ENCODE measurements at places on chromosomes 12 and 14.

GRCh38 chr12:70154087-70154638, 89.1 kb upstream of the CNOT2 start:
- no peak for DNase-seq

DNA sequence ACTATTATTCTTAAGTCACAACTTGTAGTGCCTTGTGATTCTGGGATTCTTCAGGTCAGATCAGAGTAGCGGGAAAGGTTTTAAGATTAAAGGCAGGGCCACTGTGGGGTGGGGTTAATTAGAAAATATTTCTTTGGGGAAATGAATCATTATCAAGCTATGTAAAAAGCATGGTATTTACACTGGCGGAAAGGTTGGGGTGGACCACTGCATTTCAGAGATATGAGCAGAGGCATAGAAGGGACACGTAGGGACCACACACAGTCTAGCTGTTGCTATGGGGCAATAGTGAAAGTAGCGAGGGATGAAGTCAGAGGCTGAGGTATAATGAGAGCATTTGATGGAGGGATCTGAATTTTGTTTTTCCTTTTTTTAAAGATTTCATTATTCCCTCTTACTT, 31.7 kb upstream of the KCNH3 start:
- DNase-seq, result no peak

- no peak for DNase-seq
Observed at GRCh38 chr14:92892589-92892988, 30.4 kb upstream of the CHGA start.

DNA sequence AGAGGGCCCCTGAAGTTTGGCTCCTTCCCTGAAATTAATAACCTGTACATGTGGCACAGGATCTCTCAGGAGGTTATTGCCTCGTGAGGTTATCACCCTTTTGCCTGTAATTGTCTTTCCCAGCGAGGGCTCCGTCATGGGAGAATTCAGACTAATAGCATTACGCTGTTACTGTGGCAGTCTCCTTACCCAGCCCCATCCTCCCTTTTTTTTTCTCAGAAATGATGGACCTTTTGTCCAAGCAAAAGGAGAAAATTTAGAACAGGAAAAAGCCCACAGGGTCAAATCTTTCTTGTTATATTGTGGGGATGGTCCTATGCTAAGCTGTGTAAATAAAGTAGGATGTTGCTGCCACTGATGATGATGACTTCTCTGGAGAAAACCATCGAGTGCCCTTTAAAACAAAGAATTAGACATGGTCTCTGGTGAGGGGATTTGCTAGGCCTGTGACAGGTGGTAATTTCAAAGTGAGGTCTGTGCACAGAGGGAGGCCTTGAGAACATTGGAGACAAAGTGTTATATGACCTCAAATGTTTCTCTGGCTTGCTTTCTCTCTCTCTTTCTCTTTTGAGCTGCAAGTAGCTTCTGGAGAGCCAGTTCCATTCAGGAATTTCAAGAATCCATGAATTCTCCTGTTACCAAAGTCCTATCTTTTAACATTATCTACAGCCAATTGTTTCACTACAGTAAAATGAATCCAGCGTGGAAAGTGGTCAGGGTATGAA, 357.2 kb downstream of the BMP4 start:
- no peak for DNase-seq

- DNase-seq, result no peak
Observed at GRCh38 chr14:91737619-91738018, 5.7 kb upstream of the CATSPERB start.

- DNase-seq, result no peak
Observed at GRCh38 chr12:14767617-14768016, 35.7 kb downstream of the WBP11 start.

- DNase-seq, result no peak
Observed at GRCh38 chr14:77241955-77242354, 29.1 kb downstream of the NGB start.

DNA sequence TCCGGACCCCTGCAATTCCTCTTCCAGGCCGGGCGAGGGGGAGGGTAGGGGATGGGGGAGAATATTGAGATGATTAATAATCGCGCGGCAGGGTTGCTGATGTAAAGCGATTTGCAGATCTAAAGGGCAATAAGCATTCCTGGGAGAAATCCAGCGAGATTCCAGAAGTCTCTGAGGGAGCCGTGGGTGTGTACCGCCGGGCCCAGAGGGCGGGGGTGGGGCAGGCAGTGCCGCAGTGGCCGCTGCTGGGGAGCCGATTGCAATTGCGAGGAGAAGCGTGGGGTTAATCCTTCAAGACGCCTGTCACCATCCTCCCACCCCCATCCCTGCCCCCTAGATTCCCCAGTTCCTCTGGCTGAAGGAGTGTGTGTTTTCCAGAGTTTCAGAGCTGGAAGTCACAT, 16.4 kb downstream of the FOS start:
- DNase-seq, result no peak

DNA sequence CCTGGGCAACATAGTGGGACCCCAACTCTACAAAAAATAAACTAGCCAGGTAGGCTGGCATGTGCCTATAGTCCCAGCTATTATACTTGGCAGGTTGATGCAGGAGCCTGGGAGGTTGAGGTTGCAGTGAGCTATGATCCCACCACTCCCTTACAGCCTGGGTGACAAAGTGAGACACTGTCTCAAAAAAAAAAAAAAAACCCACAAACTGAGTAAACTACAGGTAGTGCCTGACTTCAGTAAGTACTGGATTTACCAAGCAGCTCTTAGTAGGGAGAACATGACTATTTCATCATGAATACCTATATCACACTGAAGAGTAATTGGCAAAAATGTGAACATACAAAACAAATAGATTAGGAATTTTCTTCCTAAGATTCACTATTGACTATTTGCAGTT, 32.4 kb upstream of the AP4S1 start:
- no peak for DNase-seq

- no peak for DNase-seq
Observed at GRCh38 chr14:105866841-105867321, 340.5 kb downstream of the TMEM121 start.

DNA sequence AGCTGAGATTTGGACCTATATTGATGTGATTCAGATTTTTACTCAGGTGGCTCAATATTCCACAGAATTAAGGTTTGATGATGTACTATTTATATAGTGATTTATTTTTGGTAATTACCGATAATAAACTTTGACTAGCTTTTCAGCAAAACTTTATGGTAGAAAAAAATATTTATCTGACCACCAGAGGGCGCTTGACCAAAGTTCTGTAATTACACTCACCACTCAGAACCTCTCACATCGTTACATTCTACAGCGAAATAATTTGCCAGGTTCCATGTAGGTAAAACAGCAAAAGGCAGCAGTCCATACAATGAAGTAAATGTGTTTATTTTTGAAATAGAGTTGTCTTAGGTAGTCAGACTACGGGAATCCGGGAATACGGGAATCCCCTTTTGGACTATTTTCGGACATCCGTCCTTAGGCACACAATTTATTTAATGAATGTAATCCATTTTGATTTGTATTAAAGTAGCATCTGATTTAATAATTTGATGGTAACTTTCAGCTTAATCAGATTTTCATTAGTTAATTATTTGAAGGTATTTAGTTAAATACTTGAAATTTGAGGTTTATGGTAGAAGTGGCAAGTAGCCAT, 143.0 kb upstream of the DDHD1 start:
- DNase-seq, result no peak

GRCh38 chr14:91368776-91369416, 48.7 kb downstream of the CCDC88C start:
- no peak for DNase-seq

DNA sequence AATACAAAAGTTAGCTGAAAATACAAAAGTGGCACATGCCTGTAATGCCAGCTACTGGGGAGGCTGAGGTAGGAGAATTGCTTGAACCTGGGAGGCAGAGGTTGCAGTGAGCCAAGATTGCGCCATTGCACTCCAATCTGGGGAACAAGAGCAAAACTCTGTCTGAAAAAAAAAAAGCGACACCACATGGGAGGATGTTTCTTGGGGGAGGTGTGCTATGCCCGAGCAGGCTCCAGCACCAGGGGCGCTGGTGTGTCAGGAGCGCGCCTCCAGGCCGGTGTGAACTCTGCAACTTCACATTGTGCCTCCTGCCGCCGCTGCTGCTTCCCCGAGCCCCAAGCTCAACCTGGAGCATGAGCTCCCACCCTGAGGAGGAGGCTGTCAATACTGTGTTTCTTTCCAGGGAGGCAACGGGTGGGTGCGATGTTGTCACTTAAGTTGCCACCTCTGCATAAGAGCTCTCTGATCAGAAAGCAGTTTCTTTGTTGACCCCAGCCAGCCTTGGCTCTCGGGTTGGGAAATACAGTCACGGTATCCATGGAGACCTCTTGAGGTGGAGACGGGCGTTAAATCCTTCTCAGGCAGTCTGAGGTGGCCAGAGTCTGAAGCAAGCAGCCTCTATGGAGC, 18.9 kb downstream of the DEGS2 start:
- no peak for DNase-seq

GRCh38 chr12:3740480-3741231, 12.3 kb downstream of the CRACR2A start:
- DNase-seq, result no peak

GRCh38 chr12:7916936-7917335, 19.1 kb downstream of the SLC2A3 start:
- DNase-seq, result no peak

DNA sequence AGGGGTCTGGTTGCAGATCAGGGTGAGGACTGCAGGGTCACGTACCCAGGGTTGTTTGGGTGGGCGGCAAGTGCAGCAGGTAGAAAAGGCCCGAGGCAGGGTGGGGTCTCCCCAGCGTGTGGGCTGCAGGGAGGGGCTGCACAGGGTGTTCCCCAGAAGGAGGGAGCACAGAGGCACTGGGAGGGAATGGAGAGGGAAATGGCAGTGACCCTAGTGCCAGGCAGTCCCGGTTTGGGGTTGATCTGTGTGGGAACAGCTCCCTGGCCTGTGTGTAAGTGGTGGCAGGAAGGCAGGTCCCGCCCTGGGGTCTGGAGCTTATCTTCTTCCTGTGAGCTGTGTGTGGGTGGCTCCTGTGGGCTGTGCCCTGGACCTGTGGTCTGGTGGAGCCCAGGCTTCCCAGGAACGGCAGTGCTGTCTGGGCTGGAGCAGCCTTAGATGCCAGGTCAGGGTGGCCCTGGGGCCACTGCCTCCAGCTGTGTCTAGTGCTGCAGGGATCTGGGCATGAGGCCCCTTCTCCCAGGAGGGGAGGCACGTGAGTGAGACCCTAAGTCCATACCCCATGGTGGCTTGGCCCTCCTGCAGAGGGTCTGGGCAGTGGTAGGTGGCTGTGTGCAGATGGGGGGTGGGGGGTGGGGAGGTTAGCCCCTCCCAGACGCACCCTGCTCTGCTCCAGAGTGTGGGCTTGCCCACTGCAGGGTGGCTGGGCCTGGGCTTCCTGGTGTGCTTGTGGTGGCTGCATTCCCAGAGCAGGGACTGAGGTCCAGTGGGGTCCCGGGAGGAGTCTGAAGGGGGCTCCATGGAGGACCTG, 363.5 kb downstream of the TMEM121 start:
- DNase-seq, result no peak

- DNase-seq, result no peak
Observed at GRCh38 chr12:76030341-76031080, 1.1 kb downstream of the PHLDA1 start.

GRCh38 chr14:33350366-33350990, 411.8 kb downstream of the NPAS3 start:
- DNase-seq, result no peak

DNA sequence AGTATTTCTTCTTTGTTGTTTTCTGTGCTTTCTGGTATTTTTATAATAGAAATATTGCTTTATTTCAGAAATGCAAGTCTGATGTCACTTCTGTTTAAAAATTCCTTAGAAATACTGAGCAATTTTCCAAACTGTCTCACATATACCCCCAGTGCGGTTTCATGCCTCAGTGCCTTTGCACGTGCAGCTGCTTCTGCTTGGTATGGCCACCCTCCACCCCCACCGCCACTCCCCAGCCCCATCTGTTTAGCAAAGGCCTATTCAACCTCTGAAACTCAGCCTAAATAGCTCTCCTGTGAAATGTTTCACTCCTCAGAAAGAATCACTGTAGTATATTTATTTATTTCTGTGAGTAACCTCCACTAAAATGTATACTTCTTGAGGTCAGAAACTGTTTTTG, 52.3 kb downstream of the PPM1H start:
- no peak for DNase-seq

DNA sequence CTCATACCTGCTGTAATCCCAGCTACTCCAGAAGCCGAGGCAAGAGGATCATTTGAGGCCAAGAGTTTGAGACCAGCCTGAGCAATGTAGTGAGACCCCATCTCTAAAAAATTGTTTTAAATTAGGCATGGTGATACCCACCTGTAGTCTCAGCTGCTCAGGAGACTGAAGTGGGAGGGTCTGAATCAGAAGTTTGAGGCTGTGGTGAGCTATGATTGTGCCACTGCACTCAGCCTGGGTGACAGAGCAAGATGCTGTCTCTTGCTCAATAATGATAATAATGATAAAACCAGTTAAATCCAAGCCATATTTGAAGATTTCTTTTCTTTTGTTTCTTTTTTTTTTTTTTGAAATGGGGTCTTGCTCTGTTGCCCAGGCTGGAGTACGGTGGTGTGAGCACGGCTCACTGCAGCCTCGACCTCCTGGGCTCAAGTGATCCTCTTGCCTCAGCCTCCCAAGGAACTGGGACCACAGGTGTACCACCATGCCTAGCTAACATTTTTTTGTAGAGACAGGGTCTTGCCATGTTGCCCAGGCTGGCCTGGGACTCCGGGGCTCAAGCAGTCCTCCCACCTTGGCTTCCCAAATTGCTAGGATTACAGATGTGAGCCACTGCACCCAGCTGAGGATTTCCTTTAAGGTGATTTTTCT, 12.8 kb downstream of the PSMA6 start:
- DNase-seq, result no peak

DNA sequence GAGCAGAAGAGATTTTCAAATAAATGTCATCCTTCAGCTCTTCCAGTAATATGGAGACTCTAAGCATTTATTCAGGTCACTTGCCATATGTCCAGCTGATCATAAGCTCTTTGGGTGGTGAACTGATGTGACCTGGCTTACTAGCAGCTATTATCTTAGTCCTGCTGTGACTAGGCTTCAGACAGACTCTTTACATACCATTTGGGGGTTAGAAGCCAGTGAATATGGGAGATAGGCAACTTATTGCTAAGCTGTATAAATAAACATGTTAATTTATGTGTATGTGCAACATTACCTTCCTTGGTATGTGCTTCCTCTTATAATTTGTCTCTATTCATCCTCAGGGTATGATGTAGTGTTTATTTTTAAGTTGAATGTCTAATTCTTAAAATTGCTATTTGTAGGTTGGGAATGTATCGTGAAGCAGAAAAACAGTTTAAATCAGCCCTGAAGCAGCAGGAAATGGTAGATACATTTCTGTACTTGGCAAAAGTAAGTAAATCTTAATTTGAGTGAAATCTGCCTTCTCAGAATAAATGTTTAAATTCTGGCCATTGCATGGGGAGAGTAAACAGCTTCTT, 32.4 kb downstream of the TTC8 start:
- DNase-seq, result no peak

GRCh38 chr12:49955899-49956662, 5.5 kb downstream of the AQP2 start:
- no peak for DNase-seq

DNA sequence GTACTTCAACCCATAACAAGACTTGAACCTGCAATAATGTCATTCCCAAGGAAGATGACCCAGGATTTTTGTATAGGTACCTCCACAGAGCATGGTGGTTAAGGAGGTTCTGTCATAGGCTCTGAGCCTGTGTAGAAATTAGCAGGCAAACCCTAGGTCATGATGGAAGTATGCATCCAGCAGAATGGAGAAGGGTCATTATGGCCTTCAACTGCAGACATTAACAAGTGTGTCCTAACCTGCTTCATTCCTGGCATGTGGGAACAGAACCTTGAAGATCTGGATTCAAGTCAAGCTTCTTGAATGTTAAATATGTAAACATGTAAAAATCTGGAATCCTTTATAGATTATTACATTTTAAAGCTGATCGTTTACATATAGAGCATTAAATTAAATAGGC, 116.2 kb upstream of the SLC38A4 start:
- DNase-seq, result no peak

- DNase-seq, result no peak
Observed at GRCh38 chr12:9406564-9407424, 198.6 kb upstream of the PZP start.
